ENCODE measurements at places on chromosomes 2 and 18. TPM values are rescaled to one million over a fixed set of nuclear protein-coding genes. Genes with fewer than 3 reads are reported as not detected.
A peak's percentile ranks its signal among the peaks of the same experiment; 100 is the strongest.

Gene FIGN
- 6.6 TPM for total RNA-seq

Gene NOL4
- total RNA-seq, result not detected

Gene RGPD4
- 0.09 TPM for total RNA-seq

Gene RAD51AP2
- not detected for total RNA-seq

Gene RHBDD1
- 16.1 TPM for total RNA-seq

Gene HOXD4
- total RNA-seq, result 13.7 TPM

Gene SCYGR4
- not detected for total RNA-seq

Gene ITGA6
- 174 TPM for total RNA-seq

Gene REG3A
- total RNA-seq, result not detected

Gene SKOR2
- total RNA-seq, result not detected

Gene CENPA
- 33.1 TPM for total RNA-seq

Gene SCN2A
- not detected for total RNA-seq

GRCh38 chr18:38551881-38552280, 986.3 kb upstream of the CELF4 start:
- DNase-seq, result no peak

DNA sequence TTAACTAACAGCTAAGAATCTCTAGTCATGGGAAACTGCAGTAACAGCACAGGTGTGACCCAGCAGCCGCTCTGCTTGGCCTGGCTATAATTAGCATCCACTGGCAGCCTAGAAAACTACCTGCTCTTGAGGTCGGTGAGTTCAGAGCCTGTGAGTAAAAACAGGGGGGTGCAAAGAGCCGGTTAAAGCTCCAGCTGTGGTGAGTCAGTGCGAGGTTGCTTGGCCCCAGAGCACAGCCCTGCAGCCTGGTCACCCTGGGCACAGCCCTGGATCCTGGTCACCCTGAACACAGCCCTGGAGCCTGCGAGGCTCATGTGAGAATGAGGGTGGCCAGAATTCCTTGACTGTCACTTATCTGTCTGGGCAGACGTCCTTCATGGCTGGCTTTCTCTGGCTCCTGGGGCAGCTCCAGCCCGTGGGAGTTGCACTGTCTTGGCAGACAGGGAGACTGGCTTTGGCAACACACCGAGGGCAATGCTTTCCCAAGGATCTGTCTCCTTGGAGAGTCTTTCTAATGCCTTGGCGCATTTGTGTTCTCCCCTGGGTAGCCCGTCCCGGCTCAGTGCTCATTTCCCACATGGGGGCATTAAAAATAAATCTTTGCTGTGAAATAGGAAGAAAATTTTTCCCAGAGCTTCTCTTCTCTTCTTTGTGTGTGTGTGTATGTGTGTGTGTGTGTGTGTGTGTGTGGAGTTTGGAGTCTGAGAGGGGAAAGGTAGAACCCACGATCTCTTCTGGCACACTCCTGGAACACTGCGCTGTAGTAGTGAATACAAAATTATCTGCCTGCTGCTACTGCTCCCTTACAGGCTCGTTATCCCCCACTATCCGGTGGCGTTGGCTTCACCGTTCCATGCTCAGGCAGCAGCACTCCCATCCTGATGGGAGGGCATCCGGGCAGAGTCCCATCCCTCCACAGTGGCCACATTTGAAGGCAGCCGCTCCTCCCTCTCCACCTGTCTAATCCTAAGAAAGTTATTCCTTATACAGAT, 250.2 kb upstream of the MEX3C start:
- DNase-seq, result no peak

- no peak for DNase-seq
Observed at GRCh38 chr2:39689876-39690275, 24.2 kb downstream of the TMEM178A start.

- DNase-seq, result no peak
Observed at GRCh38 chr18:50578030-50578429, 18.1 kb downstream of the MAPK4 start.

GRCh38 chr2:240959214-240959940, 39.0 kb upstream of the SNED1 start:
- no peak for DNase-seq

DNA sequence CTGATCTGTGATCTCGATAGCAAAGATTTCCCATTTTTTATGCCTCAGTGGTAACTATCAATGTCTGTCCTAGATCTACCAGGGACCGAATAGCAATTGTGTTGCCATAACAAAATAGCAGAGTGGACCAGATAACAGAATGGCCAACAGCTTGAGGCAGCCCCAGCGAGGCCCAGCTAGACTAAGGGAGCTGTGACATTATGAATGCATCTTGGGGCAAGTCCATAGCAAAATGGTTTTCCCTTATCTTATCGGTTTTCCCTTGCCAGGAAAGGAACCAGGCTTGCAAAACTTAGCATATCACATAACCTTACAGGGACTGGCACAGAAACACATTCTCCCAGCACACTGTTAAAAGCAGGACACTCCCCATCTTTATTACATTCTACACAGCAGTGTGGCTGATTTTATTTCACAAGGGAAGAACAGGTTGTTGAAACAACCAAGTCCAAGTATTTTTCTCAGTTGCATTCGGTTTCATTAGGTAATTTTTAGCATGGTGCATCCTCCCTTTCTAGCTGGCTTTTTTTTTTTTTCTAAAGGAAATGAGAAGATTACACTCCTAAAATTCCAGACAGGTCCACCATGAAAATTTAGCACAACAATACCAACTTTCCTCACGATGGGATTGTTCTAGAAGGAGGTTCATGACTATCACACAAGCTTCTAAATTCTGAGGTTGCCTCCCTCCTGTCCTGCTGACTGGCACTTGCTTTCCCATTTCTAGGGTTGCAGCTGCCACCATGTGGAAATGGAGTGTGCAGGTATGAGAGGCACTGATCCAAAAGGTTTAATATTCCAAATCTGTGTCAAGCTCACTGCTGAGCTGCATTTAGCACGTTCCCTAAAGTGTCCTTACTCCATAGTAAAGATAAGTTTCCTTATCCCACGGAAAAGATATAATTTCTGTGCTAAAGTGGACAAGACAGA, 97.0 kb upstream of the SLC35G4 start:
- no peak for DNase-seq

GRCh38 chr2:69466728-69467127, 29.5 kb upstream of the NFU1 start:
- DNase-seq, result no peak

GRCh38 chr2:173054466-173054865, 21.2 kb upstream of the MAP3K20 start:
- no peak for DNase-seq

- DNase-seq, result peak; percentile 61
Observed at GRCh38 chr2:85017411-85018048, 46.6 kb downstream of the KCMF1 start.

- DNase-seq, result no peak
Observed at GRCh38 chr2:143933946-143934569, 585.9 kb downstream of the ZEB2 start.

DNA sequence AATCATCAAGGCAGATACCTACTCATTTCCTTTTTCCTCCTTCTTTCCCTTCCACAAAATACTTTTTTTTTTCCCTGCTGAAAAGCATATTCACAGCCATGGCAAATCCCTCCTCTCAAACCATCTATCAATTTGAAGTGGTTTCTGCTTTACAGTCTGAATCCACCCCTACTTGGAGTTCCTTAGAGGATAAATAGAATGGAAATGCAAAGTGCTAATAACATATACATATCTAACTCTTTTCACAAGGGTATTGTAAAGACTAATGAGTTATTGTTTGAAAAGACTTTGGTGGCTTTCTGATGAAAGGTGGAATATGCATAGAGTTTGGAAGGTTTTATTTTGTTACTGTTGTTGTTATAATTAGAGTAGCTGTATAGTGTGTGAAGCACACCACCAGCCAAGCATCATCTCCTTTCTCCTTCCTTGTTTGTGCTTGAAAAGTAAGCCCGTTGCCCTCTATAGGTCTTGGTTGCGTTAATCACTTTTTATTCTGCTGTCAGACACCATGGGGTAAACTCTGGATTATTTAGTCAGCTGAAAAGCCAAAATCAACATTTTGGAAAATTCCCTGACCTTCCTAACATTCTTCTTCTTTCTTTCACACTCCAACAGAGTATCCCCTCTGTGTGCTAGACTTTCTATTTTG, 2126.9 kb upstream of the CELF4 start:
- DNase-seq, result no peak

- no peak for DNase-seq
Observed at GRCh38 chr2:158656492-158657229, 138.5 kb upstream of the DAPL1 start.

GRCh38 chr2:238167761-238168160, 9.0 kb downstream of the ERFE start:
- DNase-seq, result no peak

DNA sequence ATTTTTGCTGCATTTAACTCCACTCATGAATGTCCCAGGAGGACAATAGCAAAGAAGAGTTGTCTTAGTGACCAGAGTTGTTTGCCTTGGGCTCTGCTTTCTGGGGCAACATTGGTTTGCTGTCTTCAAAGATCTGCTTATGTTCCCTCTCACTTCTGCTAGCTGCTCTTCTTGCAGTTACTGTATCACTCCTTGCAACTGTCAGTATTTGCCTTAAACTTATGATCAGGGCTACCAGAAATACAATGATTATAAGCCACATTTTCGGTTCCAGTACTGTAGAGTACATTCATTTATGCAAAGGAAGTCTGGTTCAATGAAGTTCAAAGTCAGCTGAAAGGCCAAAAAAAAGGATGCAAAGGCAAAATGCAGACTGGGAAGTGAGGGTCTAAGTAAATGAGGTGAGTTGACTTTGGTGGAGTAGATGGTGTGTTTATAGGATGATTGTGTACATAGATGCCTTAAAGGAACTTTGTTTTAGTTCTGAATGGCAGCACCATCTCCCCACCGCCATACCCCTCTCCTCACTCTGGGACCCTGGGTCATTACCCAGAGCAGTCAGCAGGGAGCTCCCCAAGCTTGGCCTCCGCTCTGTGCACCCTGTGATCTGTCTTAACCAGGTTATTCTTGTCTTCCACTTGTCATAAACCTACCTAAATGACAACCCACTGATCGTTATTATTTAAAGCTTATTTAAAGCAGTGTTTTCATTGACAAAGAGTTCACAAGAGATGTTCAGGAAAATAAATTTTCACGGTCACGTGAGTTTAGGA, 236.0 kb downstream of the DOK6 start:
- peak; percentile 2 for DNase-seq

DNA sequence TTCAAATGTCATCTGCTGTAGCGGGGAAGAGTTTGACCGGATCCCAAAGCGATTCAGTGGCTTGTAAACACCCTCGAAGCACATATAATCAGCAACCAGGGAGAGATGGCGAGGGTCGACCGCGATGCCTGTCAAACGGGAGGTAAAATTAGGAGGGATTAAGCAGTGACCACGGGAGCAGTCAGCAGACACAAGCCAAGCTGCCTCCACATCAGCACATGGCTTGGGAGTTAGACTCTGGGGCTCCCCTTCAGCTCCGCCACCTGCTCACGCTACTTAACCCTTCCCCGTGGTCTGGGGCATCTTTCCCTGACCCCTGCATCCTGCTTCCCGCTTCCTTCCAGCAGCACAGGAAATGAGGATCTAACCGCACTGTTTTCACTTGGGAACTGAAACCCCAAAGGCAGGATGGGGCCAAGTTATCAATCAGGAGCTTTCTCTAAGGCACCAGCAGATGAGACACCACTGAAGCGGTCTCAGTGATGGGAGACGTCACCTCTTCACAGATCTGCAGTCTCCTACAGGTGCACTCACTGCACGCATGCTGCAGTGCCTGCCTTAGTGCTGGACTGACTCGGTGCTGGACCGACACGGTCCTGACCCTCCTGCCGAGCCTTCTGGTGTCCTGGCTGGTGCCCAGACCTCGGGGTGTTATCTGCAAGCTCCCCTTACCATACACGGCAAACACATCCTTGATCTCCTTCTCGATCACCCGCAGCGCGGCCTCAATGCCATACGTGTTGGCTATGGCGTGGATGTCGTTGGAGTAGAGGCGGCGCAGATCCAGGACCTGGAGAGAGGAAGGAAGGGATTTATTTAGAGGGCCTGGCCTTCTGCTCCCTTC, 77.5 kb downstream of the POLR1A start:
- DNase-seq, result no peak

- DNase-seq, result peak; percentile 34
Observed at GRCh38 chr18:31206787-31207381, 44.2 kb upstream of the DSC1 start.

DNA sequence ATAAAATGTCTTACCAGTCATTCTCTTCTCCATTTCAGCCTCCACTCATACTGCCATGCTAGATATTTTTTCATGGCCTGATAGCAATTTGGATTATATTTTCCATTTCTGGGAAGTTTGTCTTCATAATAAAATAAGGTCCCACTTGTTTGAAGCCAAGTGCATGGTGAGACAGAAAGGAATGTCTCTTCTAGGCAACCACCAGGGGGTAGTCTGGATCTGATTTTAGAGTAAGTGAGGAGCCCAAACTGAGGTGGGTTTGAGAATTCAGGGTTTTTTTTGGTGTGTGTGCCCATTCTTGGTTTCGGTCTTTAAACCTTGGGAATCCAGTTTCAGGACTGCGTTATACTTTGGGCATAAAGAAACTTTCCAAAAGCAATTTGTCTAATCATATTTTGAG, 315.5 kb downstream of the RPRM start:
- DNase-seq, result no peak

DNA sequence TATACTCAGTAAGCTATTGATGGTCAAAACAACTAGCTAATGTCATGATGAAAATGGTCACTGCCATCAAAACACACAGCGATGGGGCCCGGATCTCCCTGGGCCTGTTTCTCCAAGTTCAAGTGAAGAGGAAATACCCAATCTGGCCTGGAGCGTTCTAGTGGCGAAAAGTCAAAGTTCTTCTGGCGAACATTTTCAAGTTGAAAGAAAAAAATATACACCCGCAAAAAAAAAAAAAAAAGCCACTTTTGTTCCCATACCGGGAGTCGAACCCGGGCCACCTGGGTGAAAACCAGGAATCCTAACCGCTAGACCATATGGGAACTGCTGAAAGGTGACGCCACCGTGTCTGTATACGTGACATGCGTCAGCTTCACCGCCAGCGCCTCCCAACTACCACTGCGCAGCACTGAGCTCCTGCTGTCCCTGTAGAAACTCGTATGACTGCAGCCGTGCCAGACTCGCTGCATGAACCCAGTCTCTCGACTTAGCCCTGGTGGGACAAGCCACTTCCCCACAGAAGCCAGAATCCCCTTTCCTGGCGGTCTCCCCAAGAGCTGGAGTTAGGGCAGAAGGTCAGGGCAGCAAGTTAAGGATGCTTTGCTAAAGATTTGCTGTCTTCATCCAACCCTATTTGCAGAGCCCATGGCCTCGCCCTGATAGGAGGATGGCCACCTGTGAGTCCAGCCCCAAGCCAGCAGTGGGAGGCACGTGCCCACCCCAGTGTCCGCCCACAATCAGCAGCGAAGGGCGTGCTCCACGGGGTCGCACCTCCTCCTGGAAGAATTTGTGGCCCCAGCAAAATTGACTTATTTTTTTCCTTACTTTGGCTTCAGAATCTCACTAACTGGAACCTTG, 5.6 kb upstream of the IMP4 start:
- peak; percentile 91 for DNase-seq

- DNase-seq, result peak; percentile 32
Observed at GRCh38 chr2:197261808-197262226, 48.8 kb downstream of the ANKRD44 start.

DNA sequence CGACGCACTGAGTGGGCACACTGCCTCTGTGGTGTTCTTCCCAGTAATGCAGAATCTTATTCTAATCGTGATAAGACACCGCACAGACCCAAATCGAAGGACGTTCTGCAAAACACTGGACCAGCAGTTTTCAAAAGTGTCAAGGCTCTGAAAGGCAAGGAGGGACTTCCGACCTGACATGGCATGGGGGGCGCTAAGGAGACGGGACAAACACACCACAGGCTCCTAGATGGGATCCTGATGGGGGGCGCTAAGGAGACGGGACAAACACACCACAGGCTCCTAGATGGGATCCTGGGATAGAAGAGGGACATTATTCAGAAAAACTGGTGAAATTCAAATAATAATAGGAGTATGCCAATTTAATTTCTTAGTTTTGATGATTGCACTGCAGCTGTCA, 191.4 kb downstream of the LDLRAD4 start:
- no peak for DNase-seq

All from endothelial cell of umbilical vein (primary cell).